ENCODE measurements at places on chromosomes 6 and 20. TPM values are rescaled to one million over a fixed set of nuclear protein-coding genes. Genes with fewer than 3 reads are reported as not detected.

The IL17F gene
- total RNA-seq = not detected

The SLC17A1 gene
- total RNA-seq = not detected

The BPIFB1 gene
- not detected for total RNA-seq

The SLC22A7 gene
- total RNA-seq = not detected

The EPB41L2 gene
- total RNA-seq = 38.3 TPM

The HLA-C gene
- 52.8 TPM for total RNA-seq

The CCN2 gene
- 221 TPM for total RNA-seq

The PAX1 gene
- 0.11 TPM for total RNA-seq

The TSHZ2 gene
- not detected for total RNA-seq

The UBD gene
- total RNA-seq = 0.53 TPM

The VIP gene
- total RNA-seq = not detected

The ELOVL2 gene
- 6.1 TPM for total RNA-seq

The VGLL2 gene
- not detected for total RNA-seq

Measured in A549 treated with dexamethasone at 1 μM for 4 hours (cell line).